NAMALWA (cell line): ENCODE measurements at places on chromosomes 6 and 20.

- DNase-seq, result no peak
Measured at GRCh38 chr6:20279608-20280287, 67.5 kb upstream of the MBOAT1 start.

GRCh38 chr20:50101887-50102286 is 11.1 kb downstream of the UBE2V1 start:
- DNase-seq, result no peak

DNA sequence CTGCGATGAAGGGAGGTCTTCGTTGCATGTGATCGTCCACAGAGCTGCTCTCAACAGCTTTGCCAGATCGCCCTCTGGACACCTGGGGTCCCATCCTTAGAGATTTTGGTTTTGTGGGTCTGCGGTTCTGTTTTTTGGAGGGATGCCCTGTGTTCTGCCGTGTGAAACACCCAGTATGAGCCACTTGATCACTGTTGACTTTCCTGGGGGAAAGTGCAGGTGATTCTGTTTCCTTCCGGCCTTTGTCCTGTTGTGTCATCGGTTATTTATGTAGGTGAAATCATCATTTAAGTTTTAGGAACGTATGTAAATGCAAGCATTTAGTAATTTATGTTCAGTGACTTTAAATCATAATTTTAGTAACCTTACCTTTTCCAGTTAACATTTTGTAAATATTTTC is 56.4 kb upstream of the SLC22A1 start:
- DNase-seq, result no peak

DNA sequence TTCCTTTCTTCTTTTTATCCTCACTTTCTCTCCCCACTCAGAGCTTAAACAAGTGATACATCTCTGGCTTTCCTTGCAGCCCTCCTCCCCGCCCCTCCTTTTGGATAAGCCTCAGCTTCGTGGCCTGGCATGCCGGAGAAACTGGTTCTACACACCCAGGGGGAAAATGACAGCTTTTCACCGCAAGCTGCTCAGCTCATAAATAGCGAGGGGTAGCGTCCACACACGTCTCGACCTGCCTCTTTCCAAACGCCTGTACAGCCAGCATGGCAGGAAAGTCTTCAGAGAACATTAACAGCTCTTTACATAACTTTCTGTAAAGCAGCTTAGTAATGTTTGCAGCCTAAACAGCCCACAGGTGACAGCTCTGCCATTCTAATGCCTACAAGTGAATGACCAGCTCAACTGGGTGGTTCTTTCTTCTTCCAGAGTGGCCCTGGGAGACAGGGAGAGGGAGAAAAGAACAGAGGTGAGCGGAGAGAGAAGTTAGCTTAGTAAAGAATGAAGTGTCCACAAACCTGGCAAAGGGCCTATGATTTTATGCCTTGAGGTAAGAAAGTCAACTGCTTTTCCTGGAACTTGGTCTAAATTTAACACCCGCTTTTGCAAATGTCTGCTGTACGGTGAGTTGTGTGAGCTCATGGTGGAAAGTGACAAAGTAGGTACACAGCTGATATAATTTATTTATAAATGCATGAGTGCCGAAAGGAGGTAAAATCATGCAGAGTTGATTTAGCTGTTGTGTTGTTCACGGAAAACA is 251.5 kb downstream of the TFAP2A start:
- no peak for DNase-seq

GRCh38 chr6:129504456-129504855 is 205.5 kb downstream of the ARHGAP18 start:
- no peak for DNase-seq

- peak; percentile 43 for DNase-seq
Measured at GRCh38 chr6:33429750-33430052, 9.8 kb downstream of the SYNGAP1 start.

DNA sequence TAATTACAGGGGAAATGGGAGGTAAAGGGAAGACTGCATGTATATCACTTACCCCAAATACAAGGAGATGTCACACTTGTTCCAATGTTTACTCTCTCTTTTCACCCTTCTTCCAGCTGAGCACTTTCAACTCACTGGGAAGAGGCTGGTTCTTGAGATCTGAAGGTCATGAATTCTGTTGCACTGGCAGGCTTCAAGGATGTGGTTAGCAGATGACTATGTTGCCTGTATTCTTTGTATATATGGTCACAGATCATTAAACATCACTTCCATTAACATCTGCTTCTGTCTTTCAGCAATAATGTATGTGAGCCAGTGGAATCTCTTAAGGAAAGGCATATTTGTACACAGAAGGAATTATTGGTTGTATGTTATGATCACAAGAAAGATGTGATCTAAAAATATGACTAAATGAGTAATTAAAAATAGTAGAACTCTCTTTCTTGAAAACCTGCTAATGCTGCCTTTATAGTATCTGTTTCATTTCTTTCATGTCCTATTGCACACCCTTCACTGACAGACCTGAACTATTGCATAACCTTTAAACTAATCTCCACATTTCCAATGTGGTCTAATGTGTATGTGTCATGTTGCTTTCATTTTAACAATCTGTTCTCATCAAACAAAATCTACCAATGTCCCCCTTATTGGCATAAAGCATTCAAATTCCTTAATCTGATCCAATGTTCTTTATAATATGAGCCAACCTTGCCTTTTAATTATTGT is 131.4 kb upstream of the EPHA7 start:
- DNase-seq, result no peak

- no peak for DNase-seq
Measured at GRCh38 chr6:124459268-124459667, 503.0 kb upstream of the RNF217 start.

DNA sequence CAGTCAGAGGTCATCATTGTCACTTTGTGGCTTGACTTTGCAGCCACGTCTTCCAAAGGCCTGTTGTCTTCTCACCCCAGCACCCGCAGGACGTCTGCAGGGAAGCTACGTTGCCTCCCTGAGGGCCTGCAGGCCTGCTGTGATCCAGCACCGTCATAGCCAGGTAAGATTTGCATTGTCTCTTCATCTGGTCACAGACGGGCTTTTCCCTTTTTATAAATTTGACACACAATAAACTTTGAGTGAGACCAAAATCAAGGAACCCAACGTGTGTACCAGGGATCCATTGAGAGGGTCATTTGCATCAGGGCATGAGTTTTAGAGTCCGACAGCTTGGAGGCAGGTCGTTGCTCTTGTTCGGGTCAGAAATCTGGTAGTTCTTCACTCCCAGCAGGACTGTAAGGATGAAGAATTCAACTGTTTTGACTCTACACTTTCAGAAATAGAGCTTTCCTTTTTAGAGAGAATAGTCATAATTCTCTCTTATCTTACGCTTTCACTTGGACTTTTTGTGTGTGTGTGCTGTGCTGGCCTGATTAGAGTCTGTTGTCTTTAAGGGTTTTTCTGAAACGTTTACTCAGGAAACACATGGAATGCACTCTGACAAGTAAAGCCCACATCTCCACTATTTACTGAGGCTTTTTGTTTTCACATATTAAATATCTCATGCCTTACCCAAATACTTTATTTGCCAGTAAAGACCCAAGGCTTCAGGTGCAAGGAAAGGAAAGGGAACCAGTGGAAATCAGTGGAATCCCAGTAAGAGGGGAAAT is 177.2 kb upstream of the TAB2 start:
- DNase-seq, result no peak
